ENCODE measurements at places on chromosomes 3 and 15.

GRCh38 chr3:168341956-168342936 lies 246.5 kb upstream of the GOLIM4 start:
- no peak for DNase-seq

DNA sequence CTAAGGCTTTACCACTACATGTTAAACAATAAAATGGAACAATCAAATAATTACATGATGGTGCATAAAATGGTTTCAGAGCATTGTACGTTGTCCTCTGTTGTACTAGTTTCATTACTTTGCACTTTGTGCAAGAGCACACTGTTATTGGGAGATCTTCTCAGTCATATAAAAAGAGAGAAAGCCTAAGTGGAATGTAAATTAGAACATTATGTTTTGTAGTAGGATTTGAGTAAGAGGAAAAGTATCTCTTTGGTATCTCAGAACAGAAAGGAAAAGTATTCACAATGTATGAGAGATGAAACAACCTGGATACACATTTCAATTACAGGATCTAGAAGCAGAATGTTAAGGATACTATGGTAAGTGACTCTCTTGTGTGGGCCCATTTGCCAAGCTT lies 26.9 kb upstream of the PLSCR2 start:
- DNase-seq: no peak

GRCh38 chr15:96332637-96333121 lies 2.2 kb downstream of the NR2F2 start:
- no peak for DNase-seq

- no peak for DNase-seq
These were observed 3.6 kb downstream of the PLIN1 start for GRCh38 chr15:89675606-89676005.

DNA sequence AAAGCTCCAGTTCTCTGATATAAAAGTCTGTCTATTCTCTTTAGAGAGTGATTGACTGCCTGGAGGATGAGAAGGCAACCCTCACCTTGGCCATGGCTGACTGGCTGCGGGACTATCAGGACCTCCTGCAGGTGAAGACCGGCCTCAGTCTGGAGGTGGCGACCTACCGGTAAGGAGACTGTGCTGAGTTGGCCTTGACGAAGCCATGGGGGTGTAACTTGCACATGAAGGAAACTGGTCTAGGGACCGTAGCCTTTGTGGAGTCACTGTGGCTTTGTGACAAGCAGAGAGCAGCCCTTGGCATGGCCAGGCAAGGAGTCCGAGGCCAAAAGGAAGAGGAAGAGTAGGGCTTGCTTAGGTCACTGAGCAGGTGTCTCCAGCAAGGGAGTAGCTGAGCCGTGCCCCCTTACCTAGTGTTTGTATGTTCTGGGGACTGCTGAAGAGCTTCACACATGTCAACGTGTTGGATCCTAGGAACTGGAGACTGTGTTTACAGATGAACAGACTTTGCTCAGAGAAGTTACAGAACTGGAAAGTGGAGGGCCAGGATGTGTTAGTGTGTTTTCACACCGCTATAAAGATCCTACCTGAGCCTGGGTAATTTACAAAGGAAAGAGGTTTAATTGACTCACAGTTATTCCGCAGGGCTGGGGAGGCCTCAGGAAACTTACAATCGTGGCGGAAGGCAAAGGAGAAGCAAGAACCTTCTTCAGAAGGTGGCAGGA lies 8.8 kb downstream of the SYNM start:
- no peak for DNase-seq

- DNase-seq: no peak
These were observed 25.2 kb downstream of the TSC22D2 start for GRCh38 chr3:150433347-150433746.

DNA sequence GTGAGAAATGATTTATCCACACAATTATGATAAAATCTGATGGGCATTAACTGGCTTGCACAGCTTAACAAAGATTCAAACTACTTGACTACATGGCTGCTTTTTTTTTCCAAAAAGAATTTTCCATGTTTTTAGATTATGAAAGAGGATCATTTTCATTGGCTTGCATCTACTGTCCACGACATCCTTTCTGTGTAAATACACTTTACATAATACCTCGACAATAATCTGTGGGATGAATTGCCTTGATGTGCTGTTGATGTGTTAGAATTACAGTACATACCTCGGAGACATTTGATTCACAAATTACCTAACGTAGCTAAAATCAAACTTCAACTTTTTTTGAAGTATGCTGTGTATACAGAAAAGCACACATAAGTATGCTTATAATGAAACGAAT lies 104.4 kb downstream of the PPP2R3A start:
- DNase-seq: no peak

DNA sequence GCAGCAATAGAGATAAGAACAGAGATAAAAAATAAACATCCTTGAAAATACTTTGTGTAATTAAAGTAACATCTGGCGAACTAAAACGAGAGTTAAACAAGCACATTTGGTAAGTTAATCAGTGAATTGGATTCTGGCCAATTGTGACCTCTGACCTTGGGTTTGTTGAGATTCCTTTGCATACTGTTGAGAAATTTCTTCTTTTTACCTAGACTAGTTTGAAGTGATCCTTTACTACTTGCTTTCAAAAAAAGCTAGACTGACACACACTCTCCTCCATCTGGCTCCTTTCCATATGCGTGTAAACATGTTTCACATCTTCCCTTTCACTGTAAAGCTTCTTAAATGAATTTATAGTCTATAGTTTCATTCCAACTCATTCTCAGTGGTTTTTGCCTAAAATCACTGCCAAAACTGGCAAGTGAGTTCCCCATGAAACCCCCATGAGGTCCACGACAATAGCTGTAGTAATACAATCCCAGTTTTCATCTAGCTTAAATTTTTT lies 17.3 kb upstream of the GBE1 start:
- DNase-seq: no peak

- DNase-seq: no peak
These were observed 84.7 kb downstream of the AGBL1 start for GRCh38 chr15:86164232-86164898.

GRCh38 chr3:10306156-10306555 lies 13.4 kb upstream of the GHRL start:
- DNase-seq: no peak
